ENCODE measurements at places on chromosomes 7 and 10.

- no peak for DNase-seq
These were observed 184.7 kb upstream of the PRPS1L1 start for GRCh38 chr7:18212308-18212707.

DNA sequence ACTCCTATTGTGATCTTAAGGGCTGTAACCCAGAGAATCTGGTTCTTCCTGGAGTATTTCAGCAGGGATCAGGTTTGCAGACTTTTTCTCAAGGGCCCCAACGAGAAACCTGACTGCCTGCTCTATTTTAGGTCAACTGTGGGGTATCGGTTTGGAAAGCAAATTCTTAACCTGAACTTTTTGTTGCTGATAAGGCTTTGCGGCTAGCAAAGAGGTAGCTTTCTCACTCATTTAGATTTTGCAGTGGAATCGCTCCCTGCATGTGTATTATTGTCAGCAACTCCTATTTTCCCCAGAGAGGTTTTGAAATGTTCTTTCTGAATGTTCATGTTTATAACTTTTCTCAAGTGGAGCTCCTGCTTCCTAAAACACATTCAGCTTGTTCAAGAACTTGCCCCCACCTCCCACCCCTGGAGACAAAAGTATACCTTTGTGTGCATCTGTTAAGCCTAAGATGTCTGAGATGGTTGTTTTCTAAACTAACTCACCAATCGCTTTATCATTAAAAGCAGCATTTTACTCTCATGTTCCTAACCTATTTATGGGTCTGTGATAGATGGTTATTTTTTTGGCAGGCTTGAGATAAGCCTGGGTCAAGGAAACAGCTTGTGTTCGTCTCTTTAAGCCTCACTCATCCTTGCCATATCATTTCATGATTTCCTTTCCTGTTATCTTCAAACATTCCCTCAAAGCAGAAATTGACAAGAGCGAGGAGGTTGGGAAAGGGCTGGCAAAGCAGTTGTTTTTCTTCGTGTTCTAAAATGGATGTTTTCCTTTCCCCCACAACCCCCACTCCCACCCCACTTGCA is 129.8 kb downstream of the BAMBI start:
- no peak for DNase-seq

DNA sequence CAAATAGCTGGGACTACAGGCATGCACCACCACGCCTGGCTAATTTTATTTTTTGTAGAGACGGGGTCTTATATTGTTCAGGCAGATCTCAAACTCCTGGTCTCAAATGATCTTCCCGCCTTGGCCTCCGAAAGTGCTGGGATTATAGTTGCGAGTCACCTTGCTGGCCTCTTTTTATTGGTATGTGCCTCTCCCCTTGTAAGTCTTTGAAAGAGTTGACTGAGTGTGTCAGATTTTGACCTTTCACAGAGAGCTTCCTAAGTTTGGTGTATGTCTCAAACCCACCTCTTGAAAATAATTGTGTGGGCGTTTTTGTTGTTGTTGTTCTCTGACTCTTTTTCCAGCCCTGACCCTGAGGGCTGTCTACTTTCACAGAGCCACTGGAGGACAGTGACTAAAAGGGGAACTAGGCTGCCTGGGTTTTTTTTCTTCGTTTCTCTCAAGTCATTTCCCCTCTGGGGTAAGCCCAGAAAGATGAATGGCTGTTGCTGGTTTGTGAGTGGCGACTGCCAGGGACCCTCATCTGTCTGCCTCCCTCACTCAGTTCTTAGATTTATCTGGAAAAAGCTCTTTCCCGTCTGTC is 262.8 kb downstream of the ZEB1 start:
- no peak for DNase-seq

DNA sequence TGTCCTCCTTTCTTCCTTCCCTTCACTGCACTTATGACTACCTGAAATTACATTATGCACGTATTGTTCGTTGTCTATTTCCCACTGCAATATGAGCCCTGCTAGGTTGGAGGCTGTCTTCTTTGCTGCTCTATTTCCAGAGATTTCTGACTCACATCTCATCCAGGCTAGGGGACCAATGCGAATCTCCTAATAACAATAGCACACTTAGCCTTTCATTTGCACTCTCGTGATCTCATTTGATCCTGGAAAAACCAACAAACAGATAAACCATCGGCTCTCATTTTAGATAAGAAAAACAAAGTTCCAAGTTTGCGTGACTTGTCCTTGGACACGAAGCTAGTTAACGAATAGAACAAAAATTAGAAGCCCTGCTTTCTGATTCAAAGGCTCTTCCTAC is 1.4 kb downstream of the ZNF438 start:
- no peak for DNase-seq

DNA sequence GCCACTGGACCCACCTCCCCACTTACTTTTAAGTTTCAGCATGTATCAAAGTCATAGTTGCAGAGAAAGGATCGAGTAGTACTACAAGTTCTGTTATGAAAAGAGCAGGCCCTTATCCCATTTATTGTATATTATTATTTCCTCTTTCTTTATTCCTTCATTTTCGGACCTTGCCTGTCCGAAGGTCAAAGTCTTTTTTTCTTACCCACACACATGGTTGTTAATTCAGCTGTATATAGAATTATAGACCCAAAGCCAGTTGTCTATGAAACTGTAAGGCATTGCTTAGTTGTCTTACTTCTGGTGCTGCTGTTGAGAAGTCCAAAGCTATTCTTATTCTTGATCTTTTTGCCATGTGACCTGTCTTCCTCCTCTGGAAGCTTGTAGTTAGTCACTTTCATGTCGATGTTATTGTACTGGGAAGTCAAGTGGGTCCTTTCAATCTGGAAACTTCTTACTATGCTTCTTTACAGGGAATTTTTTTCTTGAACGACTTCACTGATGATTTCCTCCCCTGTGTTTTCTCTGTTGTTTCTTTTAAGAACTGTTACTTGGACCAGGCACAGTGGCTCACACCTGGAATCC is 8.3 kb downstream of the NUDT5 start:
- no peak for DNase-seq

- DNase-seq: no peak
These were observed 50.9 kb downstream of the CALML3 start for GRCh38 chr10:5575482-5576153.

- DNase-seq: no peak
These were observed 37.5 kb upstream of the PTN start for GRCh38 chr7:137381045-137381444.

- DNase-seq: no peak
These were observed 484 bp upstream of the DLX5 start for GRCh38 chr7:97025130-97025499.

DNA sequence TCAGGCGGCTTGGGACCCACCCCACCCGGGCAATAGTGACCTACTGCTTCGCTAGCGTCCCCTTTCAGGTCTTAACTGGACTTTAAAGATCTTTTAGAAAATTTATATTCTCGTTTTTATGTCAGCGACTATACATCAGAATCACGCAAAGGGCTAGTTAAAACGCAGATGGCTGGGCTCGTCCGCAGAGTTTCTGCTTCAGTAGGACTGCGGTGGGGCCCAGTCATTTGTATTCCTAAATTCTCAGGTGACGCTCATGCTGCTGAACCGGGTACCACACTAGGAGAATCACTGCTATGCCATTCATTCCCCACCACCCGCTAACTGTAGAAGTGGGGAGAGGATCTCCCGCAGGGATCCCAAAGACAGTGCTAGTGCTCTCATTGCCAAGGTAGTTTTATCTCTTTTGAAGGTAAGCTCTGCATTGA is 12.0 kb upstream of the SP8 start:
- no peak for DNase-seq

- no peak for DNase-seq
These were observed 121.3 kb downstream of the PRKCQ start for GRCh38 chr10:6458814-6459213.

- no peak for DNase-seq
These were observed 1662.0 kb downstream of the REEP3 start for GRCh38 chr10:65183236-65183635.

- DNase-seq: no peak
These were observed 86.7 kb upstream of the DUSP5 start for GRCh38 chr10:110411047-110411410.

- no peak for DNase-seq
These were observed 124.3 kb downstream of the CUX1 start for GRCh38 chr7:101941481-101942383.

DNA sequence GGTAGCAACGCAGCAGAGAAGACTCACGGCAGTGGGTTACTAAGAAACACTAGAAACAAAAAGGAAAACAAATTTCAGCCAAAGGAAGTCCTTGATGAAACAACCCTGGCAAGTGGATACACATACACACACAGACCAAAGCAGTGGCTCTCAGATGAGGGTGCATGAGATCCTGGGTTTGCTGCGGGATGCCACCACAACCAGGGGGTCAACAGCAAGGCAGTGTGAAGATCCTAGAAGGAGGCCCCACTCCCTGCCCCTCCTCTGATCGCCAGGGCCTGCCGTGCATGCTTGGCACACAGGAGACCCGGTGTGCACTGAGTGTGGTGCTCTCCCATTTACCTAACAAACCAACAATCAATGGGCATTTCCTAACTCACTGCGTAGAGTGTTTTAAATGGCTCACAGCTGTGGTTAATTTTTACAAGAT is 252.3 kb upstream of the KLF14 start:
- DNase-seq: peak; percentile 71

DNA sequence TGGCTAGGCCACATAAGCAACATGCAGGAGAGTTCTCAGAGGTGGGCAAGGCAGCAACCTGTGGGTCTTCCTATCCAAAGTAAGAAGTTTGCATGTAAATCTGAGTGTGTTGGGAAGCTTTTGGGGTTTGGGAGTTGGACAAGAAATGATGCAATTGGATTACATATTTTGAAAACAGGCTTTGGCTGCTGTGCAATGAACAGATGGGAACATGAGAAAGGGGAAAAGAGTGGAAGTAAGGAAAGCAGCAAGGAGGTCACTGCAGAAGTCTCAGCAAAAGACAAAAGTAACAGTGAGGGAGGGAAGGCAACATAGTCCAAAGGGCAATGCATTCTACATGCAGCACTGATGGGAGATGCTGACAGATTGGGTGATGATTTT is 61.1 kb upstream of the C10orf90 start:
- DNase-seq: no peak

GRCh38 chr7:139992353-139993044 is 70.3 kb downstream of the PARP12 start:
- DNase-seq: no peak

GRCh38 chr10:20672741-20673140 is 224.4 kb downstream of the NEBL start:
- DNase-seq: no peak

- no peak for DNase-seq
These were observed 724.6 kb upstream of the CELF2 start for GRCh38 chr10:10293041-10293440.

DNA sequence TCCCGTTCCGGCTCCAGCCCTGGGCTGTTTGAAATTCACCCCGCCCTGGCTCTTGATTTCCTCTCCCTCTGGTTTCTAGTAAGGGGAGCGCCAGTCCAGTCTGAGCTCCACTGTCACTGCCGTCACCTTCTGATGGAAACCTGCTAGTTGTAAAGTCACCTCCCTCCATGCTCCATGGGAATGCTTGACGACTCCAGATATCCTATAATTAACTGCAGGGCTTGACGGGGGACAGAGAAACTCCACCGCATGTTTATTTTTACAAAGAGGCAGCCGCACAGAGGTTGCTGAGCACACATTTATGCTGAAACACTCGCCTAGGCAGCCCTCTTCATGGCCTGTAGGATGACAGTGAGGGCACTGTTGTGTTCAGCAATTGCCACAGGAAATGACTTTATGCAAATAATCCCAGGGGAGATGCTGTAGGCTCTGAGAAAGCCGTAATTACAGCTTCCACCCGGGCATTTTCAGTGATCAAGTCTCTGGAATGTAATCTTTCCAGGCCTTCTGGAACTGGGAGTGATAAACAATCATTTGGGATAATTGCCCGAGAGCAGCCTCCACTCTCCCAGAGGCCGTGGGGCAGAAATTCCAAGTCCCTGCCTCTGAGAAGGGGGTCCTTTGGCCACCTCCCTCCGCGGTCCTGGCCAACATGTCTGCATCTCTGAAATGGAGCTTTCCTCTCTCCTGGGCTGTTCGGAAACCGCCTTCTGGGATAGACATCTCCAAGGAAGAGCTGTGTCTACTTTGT is 300.5 kb downstream of the KLF6 start:
- no peak for DNase-seq

DNA sequence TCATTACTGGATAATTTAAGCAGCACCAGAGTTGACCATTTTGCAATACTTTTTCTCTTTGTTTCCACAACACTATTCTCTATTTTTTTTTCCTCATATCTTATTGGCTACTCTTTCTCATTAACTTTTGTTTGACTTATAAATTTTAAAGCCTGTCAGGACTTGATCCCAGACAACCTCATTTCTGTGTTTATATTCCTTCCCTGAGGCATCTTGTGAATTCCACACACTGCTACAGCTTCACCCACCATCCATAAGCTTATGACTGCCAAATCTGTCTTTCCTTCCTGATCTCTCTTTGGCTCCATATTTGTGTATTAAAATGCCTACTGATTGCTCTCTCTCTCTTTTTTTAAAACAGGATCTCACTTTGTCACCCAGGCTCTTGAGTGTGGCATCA is 124.6 kb upstream of the MBL2 start:
- no peak for DNase-seq

DNA sequence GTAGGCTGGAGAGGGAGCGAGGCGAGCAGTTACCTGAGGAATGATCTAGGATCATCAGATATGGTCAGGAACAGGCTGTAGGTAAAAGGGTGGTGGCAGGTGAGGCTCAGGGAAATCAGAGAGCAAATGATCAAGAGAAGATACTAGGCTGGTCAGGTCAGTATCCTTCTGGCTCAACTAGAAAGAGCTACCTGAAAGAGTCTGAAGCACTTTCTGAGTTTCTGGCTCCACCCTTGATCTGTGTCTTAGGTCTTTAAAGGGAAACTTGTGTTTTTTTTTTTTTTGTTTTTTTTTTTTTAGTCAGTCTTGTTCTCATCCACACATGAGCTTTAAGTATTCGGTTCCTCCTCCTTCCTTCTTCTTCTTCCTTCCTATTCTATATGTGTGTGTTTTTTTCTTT is 10.5 kb downstream of the ADAM22 start:
- DNase-seq: no peak

Data from central memory CD4-positive, alpha-beta T cell (primary cell).